Dermis blood vessel endothelial cell (primary cell): ENCODE measurements at places on chromosomes 12 and 14.

GRCh38 chr14:65472189-65472588 is 59.7 kb downstream of the FUT8 start:
- DNase-seq, result no peak

DNA sequence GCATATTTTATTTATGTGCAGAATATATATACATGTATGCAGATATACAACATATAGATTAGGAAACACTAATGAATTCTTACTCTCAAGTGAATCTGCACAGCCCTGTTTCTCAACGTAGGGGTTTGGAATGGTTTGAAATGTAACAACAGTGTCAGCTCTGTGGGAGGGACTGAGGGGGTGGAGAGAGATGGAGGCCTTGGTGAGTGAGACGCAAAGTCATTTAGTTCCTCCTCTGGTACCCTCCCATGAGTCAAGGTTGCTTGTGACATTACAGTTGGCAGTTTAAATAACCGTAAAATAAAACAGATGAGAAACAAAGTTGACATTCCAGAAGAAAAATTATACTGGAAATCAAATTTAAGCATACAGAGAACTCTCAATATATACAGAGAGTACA is 313.0 kb upstream of the PRKD1 start:
- DNase-seq, result no peak

GRCh38 chr12:92047393-92047826 is 98.2 kb downstream of the BTG1 start:
- DNase-seq, result no peak

DNA sequence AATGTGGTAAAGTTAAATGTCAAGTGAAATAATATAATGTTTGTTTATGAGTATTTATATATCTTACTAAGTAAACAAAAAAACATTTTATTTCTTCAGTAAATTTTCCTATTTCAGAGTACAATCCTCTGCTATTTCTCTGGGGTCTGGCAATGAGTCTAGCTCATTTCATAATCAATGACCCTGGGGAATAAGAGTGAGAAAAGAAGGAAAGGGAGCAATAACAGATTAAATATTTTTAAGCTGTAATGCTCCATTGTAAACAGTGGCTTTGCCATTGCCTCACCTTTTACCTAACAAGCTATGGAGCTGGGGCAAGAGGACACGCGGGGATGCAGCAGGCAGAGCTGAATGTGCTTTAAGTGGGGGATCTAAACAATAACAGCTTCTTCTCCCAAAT is 1071.9 kb downstream of the FLRT2 start:
- no peak for DNase-seq

DNA sequence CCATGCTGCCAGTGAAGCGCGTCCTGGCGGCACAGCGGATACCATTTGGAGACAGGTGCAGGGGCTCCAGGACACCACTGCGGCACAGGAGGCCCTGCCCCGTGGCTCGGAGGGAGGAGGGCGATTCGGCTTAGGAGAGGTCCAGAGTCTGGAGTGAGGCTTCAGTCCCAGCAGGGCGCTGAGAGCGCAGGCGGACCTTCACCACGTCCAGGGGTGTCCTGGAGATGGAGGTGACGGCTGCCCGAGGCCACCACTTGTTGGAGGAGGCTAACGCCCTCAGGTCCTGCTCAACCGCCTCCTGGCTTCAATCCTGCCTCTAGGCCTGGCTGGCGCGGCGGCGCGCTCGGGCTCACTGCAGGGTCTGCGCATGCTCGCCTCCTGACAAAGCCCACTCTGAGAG is 45.7 kb downstream of the EIF2S3B start:
- DNase-seq, result no peak

DNA sequence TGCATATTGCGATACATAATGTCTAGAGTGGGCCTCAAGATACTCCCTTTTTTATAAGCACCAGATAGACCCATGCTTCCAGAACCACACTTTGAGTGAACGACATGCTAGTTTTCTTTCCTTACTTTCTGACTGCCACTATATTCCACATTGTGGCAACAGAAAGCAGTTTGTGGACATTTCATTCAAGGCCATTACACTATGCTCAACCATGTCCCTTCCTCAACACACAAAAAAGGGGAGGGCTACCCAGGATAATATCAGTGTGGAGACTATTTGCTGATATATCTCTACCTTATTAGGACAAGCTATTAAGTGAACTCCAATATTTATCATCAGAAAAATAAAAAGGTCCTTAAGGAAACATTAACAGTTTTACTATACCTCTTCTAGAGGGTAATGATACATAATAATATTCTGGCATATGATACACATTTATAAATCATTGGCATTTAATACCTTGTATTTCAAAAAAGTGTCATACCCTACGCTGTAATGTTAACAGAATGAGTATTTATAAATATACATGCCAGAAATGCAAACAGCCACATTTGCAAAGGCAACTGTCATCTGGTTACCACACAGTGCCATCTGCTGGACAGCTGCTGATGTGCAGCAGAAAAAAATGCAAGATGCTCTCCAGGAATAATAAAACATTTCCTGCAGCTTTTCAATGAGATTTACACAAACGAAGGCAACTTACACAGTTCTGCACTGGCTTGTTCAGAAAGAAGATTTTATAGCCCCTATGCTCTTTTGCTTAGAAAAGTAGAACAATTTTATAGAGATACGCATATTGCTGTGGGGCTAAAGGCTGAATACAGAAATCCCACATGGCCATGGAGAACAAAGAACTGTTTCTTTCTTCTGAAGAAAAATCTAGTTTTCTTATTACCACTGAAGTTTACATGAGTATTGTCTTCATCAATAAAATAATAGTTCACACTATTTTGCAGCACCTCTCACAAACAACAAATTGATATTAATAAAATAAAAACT is 182.2 kb upstream of the GRIP1 start:
- DNase-seq, result peak; percentile 74
